Caudate nucleus (tissue), 63 donors: ENCODE measurements at places on chromosomes 12 and 14.

DNA sequence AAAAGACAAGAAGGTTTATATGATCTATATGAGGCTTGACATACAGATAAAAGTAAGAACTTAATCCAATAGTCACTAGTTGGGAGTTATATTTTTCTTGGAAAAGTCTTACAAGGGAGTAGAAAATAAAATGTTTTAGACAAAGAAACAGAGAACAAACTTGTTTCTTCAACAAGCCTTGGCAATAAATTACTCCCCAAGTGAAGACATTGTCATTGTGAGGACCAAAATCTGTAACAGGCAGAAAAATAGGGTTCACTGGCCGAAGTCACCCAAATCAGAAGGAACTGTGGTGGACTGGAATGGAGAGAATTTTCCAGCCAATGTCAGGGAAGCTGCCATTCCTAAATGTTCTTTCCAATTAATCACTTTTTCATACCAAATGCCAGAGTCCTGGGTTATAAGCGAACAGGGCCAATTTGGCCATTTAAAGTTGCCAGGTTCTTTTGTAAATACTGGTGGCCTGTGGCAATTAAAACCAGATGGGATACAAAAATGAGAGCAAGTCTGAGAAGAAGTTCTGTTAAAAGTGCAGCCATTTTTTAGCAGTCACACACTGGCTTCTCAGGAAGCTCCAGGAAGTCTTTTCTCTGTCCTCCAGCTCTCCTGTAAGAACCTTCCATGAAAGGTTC, 117.3 kb upstream of the OVCH1 start:
- no peak for DNase-seq

GRCh38 chr12:21638054-21638891, 19.4 kb downstream of the LDHB start:
- no peak for DNase-seq

DNA sequence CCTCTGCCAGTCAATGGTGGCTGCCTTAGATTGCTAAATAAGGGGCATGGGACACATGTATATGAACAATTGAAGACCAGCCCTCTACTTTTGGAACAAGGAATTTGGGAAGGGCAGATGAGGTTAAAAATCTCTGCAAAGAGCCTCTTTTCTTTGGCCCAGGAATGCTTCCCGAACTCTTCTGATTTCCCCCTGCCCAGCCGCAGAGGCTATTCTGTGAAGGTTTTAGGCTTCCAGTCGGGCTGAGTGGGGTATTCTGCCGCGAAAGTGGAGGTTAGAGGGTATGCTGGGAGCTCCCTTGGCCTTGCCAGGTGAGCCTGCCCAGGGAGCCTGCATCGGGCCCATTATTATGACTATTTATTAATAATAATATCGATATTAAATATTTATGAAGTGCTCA, 1.2 kb downstream of the POU6F1 start:
- no peak for DNase-seq

- no peak for DNase-seq
Measured at GRCh38 chr14:68730811-68731425, 61.9 kb downstream of the ZFP36L1 start.

- DNase-seq: no peak
Measured at GRCh38 chr12:46743456-46743855, 82.3 kb downstream of the SLC38A4 start.

DNA sequence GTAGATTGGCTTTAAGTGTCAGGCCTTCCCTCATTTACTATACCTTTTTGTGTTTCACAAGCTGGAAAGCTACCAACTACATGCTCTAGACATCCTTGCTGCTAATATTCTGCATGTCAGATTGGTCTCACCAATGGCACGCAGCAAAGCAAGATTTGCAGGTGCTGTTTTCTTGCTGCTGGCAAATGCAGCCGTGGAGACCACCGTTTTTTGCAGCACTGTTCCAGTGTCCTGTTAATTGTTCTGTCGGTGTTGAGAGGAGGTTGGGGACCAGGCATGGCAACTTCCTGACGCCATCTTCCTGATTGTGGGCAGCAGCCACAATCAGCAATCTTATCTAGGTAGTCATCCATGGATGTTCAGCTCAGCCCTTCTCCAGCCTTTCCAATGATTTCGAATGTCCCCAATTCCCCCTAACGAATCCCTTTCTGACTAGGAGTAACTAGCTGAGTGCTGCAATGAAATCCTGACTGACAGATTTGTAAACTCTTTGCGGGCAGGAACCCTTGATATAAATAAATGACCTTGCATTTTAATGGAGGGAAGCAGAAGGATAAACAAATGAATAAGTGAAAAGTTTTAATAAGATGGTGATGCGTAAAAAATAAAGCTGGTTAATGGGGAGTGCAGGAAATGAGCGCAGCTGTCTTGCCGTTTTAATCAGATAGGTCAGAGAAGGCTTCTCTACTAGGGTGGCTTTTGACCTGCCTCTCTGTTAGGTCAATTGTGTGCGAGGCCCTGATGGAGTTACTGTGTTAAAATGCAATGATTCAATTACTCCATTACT, 574 bp upstream of the CRADD start:
- no peak for DNase-seq

DNA sequence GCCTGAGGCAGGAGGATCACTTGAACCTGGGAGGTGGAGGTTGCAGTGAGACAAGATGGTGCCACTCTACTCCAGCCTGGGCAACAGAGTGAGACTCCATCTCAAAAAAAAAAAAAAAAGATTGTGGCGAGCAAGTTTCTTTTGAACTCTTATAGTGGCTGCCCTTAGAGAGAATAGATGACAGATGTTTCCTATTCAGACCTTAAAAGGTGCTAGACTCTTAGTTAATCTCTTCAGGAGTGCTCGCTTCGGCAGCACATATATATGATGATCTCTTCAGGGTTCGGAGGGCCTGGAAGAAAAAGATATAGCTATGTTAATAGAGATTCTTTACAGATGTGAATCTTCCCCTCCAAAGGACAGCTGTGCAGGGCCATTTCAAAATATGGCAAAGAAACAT, 73.1 kb upstream of the AMN1 start:
- DNase-seq: no peak

DNA sequence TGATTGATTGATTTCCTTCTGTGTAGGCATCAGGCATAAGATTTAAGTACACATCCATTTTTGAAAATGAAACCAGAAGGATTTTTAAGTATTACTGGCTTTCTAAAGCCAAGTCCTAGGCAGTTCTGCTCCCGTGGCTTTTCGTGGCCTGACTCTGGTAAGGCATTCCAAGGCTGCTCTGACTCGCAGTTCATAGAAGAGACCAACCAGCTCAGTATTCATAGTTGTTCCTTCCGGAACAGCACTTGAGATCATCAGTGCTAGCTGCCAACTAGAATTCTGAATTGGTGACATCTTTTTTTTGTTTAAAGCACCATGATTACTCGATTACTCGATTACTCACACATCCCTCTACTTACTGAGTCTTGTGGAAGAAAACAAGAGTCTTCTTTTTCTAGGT, 25.9 kb downstream of the SUDS3 start:
- DNase-seq: no peak

DNA sequence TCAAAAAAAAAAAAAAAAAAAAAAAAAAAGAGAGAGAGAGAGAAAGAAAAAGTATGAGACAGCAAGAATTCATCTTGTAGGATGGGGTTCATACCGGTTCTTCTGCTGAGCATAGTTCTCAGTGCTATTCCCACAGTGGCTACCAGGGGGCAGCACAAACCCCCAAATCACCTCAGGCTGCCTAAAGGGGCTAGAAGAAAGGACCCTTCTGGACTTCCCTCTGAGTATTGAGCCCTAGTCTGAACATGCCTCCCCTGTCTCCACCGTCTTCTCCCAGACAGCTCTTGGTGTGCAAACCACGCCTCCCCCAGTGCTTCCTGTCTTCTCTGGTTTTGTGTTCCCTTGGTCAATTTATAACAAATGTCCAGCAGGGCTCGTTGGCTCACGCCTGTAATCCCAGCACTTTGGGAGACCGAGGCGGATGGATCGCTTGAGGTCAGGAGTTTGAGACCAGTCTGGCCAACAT, 31.3 kb upstream of the SMUG1 start:
- peak; percentile 7 for DNase-seq

- no peak for DNase-seq
Measured at GRCh38 chr12:1532375-1533165, 61.8 kb downstream of the FBXL14 start.

DNA sequence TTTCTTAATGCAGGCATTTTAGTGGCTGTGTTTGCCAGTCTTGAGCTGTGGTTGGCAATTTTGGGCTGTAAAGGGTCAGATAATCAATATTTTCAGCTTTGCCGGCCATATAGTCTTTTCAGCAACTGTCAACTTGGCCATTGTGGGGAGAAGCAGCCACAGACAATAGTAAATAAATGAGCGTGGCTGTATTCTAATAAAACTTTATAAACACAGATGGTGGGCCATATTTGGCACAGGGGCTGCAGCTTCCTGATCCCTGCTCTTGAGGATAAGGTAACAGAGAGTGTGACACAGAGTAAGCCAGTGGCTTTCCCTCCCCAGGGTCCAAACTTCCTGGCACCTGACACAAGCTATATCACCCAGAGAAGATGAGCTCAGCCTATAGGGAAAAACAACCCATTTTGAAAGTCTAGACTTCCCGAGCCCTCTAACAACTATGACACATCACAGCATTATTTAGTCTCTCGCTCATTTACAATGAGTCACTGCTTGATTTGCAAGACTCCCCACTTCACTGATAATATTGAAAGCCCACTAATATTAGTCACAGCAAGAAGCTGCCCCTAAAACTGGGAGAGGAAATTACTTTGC, 163.1 kb upstream of the TMPO start:
- no peak for DNase-seq

DNA sequence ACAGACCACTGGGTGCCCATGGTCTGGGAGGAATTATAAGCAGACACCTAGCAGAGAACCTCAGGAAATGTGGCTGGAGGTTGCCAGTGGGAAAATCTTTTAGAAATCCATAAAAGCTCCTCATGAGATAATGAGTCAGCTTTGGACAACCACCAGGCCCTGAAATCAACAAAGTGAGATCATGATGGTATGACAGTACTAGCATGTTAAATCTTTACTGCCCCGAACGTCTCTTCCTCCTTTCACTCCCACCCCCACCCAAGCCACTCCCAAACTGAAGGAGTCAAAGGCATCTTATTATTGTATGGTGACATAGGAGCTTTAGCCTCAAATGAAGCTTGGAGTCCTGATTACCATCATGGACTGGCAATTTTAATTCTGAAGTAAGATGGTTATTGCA, 240.0 kb downstream of the DIO2 start:
- no peak for DNase-seq

DNA sequence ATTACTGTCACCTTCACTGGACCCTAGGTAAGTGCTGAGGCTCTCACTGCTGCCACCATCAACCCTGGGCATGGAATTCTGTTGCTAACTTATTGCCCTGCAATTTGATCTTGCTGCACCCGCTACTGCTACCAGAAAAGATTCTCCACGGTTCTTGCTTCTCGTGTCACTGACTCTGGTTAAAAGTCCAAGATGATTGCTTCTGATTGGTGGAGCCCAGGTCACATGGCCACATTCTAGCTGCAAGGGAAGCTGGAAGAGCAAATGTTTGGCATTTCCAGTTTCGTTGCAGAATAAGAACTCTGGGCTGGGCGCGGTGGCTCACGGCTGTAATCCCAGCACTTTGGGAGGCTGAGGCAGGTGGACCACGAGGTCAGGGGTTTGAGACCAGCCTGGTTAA, 7.5 kb upstream of the VSX2 start:
- DNase-seq: no peak

DNA sequence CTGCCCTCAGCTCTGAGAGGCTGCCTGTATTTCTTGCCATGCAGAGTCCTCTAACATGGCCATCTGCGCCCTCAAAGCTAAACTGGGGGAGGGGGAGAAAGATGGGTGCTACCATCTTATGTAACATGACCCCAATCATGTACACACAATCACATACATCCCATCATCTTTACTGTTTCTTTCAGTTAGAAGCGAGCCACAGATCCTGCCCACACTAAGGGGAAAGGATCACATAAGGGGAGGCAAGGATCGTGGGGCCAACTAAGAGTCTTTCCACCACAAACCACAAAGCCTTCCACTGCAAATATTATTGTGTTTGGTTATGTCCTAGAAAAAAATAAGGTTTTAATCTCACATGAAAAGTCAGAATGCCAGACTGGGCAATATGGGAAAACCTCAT, 11.8 kb upstream of the AMN1 start:
- no peak for DNase-seq

GRCh38 chr12:123115409-123116121, 35.3 kb downstream of the PITPNM2 start:
- DNase-seq: peak; percentile 75

GRCh38 chr12:3168223-3169221, 91.3 kb downstream of the TSPAN9 start:
- DNase-seq: peak; percentile 87

DNA sequence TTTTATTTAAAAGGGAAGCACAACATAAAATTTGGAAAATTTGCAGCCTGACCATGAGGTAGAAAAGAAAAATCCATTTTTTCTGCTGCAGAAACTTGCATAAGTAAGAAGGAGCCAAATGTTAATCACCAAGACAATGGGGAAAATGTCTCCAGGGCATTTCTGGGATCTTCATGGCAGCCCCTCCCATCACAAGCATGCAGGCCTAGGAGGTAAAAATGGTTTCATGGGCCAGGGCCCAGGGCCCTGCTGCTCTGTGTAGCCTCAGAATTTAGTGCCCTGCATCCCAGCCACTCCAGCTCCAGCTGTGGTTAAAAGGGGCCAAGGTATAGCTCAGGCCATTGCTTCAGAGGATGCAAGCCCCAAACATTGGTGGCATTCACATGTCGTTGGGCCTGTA, 735.6 kb downstream of the GALC start:
- DNase-seq: no peak

DNA sequence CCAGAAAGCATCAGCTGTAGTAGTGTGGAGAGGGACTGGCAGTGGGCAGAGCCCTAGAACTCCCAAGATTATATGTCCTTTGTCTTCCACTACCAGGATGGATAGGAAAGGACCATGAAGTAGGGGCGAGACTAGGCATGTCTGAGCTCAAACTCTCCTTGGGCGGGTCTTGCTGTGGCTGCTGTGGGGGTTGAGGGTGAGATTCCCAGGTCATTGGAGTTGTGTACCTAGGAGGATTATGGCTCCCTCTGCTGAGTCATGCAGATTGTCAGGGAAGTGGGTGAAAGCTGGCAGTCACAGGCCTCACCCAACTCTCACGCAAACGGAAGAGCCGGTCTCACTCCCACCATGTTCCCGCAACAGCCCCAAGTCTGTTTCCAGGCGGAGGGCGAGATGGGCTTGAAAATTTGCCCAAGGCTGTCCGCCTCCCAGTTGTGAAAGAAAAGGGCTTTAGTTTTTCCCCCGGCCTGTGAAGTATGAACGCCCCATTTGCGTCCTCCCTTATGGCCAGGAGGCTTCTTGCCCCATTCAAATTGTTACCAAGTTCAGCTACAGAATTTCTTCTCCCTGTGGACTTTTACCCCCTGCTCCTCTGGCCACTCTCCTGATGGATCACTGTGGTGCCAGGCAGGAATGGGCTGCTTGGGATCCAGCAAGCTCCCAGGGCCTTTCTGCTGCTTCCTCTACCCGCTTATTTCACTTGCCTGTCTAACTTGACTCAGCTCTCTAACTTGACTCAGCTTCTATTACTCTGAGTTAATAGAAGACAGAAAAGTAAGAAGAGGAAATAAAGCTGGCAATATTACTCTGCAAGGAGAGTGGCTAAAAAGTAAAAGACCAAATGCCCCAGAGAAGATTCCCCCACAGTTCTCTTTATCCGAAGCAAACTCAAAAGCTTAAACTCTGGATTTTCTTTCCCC, 159.3 kb downstream of the SLC2A13 start:
- DNase-seq: no peak

GRCh38 chr12:42103155-42103554, 41.5 kb downstream of the GXYLT1 start:
- DNase-seq: no peak

GRCh38 chr12:81627336-81628189, 131.6 kb downstream of the PPFIA2 start:
- DNase-seq: no peak

- no peak for DNase-seq
Measured at GRCh38 chr14:66365388-66365787, 120.8 kb upstream of the CCDC196 start.

- peak; percentile 64 for DNase-seq
Measured at GRCh38 chr12:49232940-49233841, 31.7 kb upstream of the TUBA1C start.
